ENCODE measurements at places on chromosomes 16 and 17. TPM values are rescaled to one million over a fixed set of nuclear protein-coding genes. Genes with fewer than 3 reads are reported as not detected.

DNA sequence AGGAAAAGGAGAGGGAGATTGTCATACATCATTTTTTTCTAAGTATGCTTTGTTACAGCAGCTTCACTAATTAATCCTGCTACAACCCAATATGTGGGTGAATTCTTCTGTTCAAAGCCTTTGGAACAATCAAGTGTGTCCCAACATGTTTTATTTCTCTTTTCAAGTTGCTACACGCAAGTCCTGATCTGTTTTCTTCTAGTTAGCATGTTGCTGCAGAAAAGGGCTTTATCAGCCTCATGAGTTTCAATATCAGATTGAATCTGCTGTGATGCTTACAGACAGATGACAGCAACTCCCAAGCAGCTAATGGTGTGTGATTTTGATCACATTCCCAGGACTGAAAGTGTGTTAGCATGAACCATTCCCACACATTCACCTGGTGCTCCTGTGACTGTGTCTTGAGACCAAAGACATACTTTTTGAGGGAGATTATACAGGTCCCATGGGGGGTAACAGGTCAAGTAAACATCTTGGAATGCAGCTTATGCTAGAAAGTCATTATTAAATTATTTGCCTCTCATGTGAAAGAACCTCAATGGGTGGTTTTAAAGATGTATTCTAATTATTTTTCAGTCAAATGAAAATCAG lies 96.9 kb upstream of the KCNJ16 start:
- DNase-seq: no peak

DNA sequence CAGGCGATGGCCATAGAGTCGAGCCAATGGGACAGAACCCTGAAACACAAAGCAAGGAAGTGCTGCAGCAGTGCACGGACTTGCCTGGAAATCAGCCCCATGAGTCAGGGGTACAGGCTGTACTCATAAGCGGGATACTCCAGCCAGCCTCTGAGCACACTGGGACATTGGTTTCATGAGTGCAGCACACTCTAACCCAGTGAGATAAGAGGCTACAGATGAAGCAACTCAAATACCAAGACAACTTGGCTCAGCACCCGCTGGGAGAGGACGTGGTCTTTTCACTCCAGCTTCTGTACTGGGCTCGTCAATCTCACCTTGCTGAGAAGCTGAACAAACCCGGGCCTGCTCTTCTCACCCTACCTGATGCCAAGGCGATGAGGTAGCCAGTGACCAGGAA lies 98.2 kb downstream of the AXIN2 start:
- no peak for DNase-seq

GRCh38 chr16:2004795-2005517 lies 4.7 kb downstream of the ZNF598 start:
- DNase-seq: no peak

DNA sequence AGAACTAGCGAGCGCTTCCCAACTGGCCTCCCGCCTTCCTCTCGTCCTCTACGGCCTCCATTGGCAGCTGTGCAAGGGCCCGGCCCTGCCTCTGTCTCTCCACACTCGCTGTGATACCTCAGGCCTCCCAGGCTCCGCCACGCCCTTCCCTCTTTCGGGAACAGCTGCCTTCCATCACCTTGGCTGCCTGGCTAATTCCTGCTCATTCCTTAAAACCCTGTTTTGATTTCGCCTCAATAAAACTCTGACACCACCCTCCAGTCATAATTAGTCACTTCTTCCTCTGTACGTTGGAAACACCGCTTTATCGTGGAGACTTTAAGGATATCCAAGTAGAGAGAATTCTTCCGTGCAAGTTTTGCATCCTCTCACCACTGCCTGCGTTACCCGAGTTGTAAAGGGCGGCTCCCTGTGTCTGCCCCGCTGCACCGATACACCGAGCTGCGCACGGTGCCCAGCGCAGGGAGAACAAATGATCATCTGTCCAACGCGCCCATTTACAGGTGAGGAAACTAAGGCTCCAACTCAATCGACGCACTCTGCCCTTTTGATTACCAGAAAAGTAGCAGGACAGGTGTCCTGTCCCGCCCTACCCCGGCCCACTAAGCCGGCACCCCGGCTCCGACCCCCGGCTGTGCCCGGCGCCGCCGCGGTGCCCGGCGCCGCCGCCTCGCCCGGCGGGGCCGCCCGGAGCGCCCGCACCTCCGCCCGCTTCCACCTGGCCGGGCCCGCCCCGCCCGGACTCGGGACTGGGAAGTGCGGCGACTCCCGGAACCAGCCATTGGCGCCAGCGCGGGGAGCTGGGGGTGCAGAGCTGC lies 139.7 kb downstream of the SEC14L1 start:
- DNase-seq: no peak

DNA sequence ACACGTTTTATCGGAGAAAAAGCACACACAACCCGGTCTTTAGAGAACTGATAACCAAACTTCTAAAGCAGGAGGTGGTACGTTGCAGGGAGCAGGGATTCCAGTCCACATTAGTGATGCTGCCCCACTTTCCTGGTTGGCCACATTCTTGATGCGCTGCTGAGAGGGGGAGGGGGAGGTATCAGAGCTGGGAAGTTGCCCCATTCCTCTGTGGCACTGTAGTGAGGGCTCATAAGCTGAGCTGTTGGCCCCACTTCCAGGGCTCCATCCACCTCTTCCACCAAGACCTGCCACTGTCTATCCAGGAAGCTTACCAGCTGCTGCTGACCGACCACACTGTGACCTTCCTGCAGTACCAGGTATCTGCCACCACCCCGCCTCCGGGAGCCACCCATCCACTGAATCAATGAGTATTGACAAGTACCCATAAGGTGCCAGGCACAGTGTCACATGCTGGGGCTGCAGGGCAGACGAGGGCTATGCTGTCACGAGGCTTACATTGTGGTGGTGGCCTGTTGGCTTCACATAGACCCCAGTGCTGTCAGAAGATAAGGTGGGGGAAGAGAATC lies 1.1 kb downstream of the TSEN54 start:
- no peak for DNase-seq

DNA sequence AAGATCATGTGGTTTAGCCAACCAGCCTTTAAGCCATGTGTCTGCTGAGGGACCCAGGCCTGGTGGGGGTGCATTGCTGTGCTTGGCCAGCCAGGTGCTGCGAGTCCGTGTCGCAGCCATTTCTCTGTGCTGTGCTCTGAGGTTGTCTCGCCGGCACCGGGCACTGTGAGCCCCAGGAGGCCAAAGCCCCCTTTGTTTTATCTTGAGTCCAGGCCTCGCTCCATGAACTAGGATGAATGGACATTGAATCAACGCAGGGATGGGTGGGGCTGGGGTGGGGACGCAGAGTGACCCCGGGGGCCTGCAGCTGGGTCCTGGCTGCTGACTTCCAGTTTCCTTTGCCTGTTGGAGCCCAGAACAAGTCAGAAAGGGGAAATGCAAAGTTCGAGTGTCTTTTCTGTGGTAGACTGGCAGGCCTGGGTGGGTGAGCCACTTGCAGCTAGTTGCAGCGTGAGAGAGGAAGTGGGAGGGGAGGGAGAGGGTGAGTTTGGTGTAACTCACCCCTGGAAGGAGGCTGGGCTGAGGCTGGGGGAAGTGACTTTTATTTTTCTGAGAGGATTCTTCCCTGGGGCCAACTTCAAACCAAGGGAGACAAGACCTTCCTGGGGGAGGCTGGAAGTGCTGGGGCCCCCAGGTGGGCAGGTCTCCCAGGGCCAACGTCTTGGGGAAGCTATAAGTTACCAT lies 324.7 kb downstream of the SEC14L1 start:
- peak; percentile 94 for DNase-seq

CALB2 gene
- total RNA-seq: not detected

Measured in CD4-positive, CD25-positive, alpha-beta regulatory T cell (primary cell).